Hematopoietic multipotent progenitor cell (in vitro differentiated cells): ENCODE measurements at places on chromosomes 5 and 9. TPM values are rescaled to one million over a fixed set of nuclear protein-coding genes. Genes with fewer than 3 reads are reported as not detected.

DNA sequence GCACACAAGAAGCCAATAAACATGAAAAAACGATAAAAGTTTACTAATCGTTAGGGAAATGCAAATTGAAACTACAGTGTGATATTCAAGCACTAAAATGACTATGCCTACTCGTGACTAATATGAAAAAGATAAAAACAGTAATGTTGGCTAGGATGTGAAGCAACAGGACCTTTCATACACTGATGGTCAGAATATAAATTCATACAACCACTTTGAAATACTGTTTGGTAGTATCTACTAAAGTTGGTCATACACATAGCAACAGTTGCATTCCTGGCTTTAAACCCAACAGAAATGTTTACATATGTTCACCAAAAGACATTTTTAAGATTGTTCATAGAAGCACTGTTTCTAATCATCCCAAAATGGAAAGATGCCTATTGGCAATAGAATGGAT is 24.3 kb downstream of the FBXO38 start:
- no peak for DNase-seq

DNA sequence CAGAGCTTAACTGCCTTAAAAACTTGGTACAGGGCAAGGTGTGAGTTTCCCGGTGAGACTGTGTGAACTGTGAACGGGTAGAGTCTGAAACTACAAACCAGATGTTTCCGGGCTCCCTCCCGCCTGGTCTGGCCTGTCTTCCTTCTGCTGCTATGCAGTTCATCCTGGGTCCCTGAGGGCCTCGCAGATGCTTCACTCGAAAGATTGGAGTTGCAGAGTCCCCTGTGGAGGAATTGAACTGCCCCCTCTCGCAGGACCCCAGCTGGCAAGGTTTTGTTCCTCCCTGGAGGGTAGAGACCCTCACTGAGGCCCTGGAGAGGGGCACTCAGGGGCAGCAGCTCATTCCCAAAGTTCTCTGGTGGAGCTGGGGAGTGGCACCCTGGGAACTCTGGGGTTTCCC is 533 bp downstream of the DCANP1 start:
- no peak for DNase-seq

Gene PCDHGA3
- 0.54 TPM for total RNA-seq

Gene MEGF10
- total RNA-seq, result 0.27 TPM

DNA sequence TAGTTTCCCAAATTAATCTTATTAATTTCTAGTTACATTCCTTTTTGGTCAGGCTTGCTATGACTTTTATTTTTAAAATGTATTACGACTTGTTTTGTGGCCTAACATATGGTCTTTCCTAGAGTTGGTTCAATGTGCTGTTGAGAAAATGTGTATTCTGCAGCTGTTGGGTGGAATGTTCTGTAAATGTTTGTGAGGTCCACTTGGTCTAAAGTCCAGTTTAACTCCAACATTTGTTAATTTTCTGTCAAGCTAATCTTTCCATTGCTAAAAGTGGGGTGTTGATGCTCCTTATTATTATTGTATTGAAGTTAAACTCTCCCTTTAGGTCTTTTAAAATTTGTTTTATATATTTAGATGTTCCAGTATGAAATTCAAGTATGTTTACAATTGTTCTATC is 1010.8 kb upstream of the EDIL3 start:
- no peak for DNase-seq

DNA sequence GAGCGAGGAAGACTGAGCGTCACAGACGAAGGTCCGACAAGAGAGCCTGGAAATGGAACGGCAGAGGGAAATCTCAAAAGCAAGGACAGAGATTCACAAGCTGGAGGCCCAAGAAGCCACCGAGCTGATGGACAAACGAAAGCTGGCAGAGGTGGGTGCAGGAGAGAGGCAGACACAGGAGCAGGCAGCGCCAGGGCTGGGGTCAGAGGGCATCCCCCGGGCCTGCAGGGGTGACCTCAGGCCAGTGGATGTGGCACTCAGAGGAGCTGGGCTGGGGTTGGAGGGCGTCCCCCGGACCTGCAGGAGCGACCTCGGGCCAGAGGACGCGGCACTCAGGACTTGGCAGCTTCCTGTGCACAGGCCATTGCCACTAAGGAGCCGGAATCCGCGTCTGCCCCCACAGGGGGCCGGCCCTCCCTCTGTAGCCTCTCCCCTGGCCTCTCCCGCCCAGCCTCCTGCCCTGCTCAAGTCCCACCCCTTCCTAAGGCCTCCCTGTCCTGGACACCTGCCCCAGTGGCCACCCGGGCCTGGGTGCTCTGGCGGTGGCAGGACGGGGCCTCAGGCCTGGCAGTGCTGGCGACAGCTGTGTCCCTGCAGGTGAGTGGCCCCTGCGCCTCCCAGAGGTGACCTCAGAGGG is 40.4 kb downstream of the EXD3 start:
- no peak for DNase-seq

- no peak for DNase-seq
These were observed 3.0 kb upstream of the CTSV start for GRCh38 chr9:97041898-97042297.

Gene GBGT1
- total RNA-seq, result 54.9 TPM

Gene IL4
- total RNA-seq, result not detected

DNA sequence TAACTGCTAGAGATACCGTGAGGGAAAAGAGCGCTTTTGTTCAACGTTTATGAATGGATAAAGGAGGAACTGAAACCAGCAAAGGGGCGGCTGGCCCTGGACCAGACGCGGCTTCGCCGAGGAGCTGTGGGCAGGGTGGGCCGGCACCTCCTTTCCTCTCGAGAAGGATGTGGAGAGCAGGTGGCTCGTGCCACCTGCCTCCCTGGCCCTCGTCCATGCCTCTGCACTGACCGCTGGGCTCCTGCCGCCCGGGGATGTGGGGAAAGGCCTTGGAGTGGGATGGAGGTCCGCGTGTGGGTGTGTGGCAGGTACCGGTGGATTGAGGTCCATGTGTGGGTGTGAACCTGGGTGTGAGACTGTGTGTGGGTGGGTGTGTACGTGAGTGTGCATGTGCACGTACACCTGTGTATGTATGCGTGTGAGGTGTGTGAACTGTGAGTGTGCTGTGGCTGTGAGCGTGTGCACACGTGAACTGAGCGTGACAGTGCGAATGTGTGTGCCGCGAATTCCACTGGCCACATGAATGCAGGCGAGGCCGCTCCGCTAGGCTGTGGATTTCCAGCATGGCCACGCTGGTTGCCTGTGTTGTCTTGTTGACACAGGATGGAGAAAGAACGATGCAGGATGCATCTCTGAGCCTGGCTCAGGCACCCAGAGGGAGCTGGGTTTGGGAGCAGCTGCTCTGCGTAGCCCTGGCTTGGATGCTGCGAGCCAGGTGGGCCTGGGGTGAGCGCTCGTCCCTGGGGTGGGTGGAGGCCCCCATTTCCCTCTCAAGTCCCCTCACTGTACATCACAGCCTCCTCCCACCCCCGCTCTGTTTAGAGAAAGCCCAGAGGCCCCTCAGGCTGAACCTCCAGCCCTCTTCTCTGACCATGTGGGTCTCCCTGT is 4.4 kb upstream of the CEP72 start:
- no peak for DNase-seq

GRCh38 chr9:9170439-9171134 is 1371.0 kb upstream of the DMAC1 start:
- DNase-seq, result no peak

Gene ITK
- total RNA-seq, result 0.27 TPM

GRCh38 chr9:95316794-95317118 is 753 bp downstream of the FANCC start:
- no peak for DNase-seq

- no peak for DNase-seq
These were observed 111.3 kb downstream of the FER start for GRCh38 chr5:108858959-108859358.

GRCh38 chr9:121360601-121361374 is 9.3 kb downstream of the STOM start:
- DNase-seq, result no peak

Gene DAB2IP
- total RNA-seq, result 0.81 TPM

Gene TUSC1
- 14.3 TPM for total RNA-seq

DNA sequence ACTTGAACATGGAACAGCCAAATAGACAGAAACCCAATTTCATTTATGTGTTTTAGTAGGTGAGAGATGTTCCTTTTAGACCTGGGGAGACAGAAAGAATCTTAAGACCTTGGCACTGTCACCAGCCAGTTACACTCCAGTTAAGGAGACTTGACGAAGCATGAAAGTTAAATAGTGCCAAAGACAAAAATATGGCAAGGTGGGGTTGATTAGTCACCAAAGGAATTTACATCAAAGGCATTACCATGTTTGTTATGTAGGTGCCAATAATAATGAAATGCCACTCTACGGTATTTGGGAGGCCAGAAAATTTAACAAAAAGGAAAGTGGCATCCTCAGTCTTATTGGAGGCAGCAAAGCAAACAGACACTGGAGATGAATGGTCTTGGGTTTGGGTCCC is 9.2 kb upstream of the IL12B start:
- no peak for DNase-seq

GRCh38 chr5:170538696-170539586 is 35.1 kb downstream of the KCNIP1 start:
- no peak for DNase-seq

Gene OR1J2
- 0.27 TPM for total RNA-seq

- no peak for DNase-seq
These were observed 80.5 kb downstream of the SMIM15 start for GRCh38 chr5:61081741-61082140.

DNA sequence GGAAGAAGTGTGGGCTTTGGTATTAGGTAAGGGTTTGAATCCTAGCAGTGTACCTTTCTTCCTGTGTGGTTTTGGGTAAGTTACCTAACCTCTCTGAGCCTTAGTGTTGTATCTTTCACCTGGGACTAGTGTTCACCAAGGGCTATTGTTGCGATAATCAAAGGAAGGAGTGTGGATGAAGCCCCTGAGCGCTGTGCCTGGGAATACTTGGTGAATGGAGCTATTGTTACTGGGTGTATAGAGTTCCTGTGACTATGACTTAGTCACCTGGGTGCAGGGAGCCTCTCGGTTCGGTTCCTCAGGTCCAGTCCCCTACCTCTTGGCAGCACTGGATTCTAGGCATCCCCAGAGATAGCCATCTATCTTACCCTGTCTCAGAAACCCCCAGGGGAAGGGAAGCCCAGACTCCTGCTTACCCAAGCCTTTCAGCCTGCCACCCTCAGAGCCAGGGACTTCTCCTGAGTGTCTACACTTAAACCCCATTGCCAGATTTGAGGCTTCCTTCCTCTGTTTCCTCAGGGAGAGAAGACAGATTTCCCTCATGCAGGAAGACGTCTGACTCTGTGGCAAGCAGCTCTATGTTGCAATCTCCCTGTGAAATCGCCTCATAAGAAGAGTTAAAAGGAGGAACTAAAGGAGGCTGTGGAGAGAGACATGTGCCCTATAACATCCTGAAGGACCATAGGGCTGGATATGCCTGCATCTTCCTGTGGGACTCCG is 181.0 kb upstream of the PITX1 start:
- no peak for DNase-seq

- DNase-seq, result no peak
These were observed 480.0 kb downstream of the TAF11L14 start for GRCh38 chr5:18114151-18114757.

GRCh38 chr9:78899006-78899405 is 602.1 kb downstream of the PSAT1 start:
- no peak for DNase-seq

Gene RELL2
- total RNA-seq, result 2.4 TPM

DNA sequence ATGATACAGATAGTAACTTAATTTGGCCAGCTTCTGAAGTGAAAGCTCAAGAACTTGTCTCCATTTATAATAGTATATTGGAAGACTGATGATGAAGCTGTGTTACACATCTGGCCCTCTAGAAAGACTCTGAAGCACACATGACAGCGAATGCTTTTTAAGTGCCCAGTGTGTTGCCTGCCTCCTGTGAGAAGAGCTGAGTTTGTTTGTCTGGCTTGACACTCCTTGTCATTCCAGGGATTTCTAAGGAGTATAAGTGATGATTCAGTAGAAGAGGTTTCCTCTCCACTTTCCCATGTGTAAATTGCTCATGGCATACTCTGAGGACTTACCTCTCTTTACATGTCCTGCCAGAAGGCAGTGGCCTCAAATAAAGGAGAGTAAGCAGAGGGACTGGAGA is 30.4 kb upstream of the LRRTM2 start:
- DNase-seq, result no peak

DNA sequence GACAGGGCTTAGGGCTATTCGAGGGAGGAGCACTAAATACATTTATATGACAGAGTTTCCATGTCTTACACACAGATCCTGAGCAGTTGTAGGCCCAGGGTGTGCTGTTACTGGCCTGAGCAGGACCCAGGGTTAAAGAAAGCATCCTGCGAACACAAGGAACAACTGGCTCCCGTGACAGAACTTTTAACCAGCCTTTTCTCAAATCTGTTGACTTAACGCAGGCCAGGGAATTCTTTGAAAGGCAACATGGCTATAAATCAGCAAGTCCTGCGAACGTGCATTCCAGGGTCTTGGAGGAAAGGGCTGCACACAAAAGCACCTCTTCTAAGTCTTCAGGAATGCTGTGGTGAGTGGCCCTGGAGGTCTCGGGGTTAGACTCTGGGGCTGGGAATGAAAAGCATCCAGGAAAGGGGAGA is 45.2 kb upstream of the ANKRD55 start:
- no peak for DNase-seq
